ENCODE measurements at places on chromosomes 6 and 20.

DNA sequence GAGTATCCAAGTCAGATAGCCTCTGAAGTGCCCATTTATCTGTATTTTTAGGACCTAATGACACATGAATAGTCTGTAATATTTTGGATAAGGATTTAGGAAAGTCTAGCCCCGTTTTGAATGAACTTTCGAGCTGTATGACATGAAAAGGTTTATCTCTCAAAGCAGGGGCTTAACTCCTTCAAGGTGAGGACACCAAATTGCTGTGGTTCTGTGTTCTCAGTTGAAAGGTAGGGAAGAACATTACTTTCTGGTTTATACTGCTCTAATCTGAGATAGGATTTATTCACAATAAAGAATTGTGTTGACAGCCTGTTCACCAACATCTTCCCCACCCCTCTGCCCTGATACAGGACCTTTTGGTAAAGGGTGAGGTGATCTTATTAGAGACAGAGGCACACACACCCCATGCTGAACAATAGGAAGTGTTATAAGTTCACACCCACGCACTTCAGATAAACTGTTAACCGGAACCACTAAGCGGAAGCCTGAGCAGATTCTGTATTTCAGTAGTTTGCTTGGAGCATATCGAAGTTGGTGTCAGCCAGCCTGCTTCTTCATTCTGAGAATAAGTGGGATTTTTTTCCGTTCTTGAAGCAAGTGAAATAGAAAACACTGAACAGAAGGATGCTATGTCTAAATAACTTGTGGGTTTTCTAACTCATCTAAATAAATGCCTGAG is 223.3 kb downstream of the TMEM242 start:
- no peak for DNase-seq

DNA sequence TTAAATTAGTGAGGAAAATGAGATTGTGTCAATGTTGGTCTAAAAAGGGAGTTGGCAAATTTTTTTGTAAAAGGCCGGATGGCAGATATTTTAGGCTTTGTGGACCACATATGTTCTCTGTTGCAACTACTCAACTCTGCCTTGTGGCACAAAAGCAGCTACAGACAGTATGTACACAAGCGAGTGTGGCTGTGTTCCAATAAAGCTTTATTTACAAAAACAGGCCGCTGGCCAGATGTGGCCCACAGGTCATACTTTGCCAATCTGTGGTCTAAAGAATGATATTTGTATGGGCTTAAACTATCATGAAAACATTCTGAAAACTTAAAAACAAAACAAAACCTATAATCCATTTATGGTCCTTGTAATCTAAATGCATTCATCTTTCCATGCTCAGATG is 228.3 kb downstream of the CLIC5 start:
- no peak for DNase-seq

DNA sequence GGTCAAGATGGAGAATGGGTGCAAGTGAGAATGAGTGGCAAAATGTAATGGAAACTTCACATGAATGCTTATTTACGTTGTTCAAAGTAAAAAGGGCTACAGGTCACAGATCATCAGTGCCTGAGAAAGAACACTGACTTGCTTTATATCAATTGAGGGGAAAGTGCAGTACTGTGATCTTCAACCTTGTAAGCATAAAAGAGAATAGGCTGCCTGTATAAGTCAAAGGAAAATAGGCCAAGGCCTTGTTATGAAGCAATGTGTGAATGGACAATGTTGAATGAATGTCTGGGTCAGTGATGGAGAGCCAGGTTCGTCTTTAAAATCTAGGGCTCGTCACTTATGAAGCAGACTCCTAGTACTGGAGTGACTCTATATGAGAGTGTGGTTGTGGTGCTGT is 158.6 kb upstream of the NT5E start:
- DNase-seq, result no peak

DNA sequence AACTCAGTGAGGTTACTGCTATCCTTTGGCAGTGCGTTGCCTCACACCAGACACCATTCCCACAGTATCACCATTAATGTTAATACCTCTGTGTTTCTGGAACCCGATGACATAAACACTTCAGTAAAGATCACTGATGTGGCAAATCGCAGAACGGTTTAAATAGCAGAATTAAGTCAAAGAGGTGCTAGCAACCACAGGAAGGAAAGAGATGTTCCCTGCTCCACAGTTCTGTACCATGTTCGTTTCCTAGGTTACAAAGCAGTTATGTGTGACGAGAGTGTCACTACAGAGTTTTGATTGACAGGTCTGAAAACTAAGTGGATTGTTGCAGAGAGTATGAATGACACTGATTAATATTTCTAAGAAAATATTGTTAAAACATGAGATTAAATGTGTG is 272.3 kb downstream of the KHDRBS2 start:
- DNase-seq, result no peak

DNA sequence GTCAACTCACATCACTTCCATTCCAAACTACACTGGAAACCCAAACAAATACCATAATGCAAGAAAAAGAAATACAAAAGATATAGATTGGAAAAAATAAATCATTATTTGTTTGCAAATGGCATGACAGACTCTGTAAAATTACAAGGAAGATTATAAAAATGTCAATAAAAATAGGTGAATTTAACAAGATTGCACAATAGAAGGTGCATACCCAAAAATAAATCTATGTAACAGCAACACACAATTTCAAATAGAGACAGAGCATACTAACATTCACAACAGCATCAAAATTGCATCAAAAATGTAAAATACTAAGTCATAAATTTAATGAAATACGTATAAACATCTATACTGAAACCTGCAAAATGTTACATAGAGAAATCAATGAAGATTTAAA is 1140.0 kb upstream of the GJE1 start:
- no peak for DNase-seq

DNA sequence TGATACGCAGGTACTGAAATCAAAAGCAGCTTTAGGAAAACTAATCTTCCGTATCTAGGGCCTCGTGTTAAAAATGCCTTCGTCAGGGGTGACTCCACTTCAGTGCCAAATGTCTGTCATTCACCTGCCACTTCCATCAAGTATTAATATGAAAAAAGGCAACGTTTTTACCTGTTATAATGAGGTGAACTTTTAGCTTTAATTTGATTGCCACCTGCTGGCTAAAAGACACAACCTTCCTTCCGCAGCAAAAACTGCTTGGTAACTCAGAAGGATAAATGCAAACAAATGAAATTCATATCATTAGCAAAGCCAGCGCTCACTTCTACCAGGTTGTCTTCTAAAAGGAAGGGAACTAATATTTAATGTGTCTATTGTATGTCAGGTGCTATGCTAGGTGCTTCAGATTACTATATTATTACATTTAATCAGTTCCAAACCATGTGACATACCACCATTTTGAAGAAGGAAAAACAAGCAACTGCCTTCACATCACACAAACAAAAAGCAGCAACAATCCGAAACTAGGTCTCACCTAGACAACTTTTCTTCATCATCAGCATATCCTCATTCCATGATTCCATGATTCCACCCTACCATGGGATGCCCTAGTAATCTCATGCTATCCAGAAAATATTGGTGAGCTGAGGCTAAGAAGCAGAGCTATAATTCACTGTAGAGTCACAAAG is 20.6 kb upstream of the ARHGAP18 start:
- DNase-seq, result no peak

DNA sequence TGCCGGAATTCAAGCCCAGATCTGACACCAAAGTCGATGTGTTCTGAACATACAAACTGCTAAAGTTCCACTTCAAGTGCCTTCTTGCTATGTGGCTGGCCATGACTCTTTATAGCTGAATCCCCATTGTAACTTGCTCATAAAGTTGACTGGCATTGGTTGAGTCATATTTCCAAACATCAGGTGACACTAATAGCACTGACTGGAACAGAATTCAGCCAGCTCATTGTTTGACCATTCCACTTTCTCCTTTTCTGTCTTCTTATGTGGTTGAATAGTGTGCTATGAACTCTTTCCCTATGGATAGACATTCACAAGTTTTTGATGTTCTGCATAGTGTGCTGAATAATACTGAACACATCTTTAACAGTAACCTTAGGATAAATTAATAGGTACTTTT is 266.2 kb upstream of the ZFP64 start:
- no peak for DNase-seq

DNA sequence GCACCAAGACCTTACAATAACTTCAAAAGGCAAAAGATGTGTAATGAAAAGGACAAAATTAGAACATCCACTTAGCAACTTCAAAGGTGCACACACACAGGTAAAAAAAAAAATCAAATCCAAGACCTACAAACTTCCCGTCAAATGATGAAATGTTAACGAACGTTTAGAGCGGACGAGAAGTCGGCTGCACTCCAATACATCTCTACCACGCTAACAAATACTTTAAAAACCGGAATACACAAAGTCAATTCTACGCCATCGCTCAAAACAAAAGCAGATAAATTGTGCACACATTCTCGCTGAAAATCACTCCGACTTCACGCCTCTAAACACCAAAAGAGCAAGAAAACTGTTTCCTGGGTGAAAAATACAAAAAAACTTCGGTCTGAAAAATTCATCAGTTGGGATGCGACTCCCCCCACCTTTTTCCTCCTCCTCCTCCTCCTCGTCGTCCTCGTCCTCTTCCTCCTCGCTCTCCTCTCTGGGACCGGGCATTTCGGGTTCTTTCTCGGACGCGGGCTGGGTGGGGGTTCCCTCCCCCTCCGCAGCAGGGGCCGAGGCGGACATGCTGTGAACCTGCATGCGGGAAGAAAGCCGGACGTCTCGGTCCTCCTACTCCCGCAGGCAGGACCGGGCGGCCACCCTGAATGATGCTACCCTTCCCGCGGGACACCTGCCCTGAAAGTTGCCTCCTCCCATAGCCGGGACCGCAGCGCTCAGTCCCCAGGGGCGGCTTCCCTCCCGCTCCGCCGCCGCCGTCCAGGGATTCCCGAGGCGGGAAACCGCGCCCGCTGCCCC is 712 bp downstream of the DEK start:
- DNase-seq, result no peak

DNA sequence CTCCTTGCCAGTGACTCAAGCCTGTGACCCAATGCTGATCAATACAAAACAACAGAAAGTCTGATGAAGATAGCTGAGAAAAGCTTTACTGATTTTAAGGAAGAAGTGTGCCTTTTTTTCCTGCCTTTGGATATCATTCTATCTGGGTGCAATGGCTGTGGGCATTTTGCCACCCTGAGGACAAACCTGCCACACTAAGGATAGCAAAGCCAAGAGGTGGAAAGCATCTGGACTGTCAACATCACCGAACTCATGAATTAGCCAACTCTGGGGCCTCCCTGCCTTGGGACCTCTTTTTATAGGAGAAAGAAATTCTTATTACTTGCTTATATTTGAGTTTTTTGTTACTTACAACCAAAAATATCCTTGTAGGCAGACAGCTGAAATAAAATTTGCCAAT is 19.9 kb downstream of the RALGAPA2 start:
- DNase-seq, result no peak

GRCh38 chr6:144069506-144069905 is 25.9 kb downstream of the SF3B5 start:
- no peak for DNase-seq

GRCh38 chr6:129667034-129667433 is 42.9 kb downstream of the ARHGAP18 start:
- no peak for DNase-seq

DNA sequence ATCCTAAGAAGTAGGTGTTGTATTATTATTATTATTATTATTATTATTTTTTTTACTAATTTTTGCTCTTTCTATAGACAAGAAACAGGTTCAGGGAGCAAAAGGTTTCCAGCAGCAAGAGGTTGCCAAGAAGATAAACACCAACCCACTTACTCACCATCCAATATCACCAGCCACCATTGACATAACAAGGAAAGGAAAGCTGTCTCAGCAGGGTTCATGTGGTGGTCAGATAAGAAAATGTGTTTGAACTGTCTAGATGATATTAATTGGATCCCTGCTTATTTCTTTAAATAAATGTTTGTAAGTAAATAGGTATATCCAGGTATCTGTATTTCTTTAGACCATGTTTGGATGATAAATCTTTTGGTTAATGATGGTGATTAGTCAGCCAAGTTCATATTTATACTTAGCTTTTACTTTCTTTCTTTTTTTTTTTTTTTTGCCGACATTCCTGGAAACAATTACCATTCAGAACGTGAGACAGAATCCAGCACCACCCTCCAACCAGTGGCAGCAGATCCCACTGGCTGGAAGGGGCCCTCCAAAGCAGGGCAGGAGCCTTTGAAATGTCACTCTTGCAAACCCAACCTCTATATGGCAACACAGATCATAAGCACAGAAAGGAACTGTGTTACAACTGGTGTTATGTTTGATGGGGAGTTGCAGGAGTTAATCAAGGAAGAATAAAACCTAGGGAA is 139.2 kb upstream of the ECI2 start:
- no peak for DNase-seq

- no peak for DNase-seq
Measured at GRCh38 chr6:166465671-166466087, 82.9 kb upstream of the MPC1 start.

GRCh38 chr6:152206072-152206818 is 398.8 kb downstream of the ESR1 start:
- no peak for DNase-seq

Measured in ascending aorta (tissue), 2 donors.